ENCODE measurements at places on chromosomes 7 and 10.
A peak's percentile ranks its signal among the peaks of the same experiment; 100 is the strongest.

DNA sequence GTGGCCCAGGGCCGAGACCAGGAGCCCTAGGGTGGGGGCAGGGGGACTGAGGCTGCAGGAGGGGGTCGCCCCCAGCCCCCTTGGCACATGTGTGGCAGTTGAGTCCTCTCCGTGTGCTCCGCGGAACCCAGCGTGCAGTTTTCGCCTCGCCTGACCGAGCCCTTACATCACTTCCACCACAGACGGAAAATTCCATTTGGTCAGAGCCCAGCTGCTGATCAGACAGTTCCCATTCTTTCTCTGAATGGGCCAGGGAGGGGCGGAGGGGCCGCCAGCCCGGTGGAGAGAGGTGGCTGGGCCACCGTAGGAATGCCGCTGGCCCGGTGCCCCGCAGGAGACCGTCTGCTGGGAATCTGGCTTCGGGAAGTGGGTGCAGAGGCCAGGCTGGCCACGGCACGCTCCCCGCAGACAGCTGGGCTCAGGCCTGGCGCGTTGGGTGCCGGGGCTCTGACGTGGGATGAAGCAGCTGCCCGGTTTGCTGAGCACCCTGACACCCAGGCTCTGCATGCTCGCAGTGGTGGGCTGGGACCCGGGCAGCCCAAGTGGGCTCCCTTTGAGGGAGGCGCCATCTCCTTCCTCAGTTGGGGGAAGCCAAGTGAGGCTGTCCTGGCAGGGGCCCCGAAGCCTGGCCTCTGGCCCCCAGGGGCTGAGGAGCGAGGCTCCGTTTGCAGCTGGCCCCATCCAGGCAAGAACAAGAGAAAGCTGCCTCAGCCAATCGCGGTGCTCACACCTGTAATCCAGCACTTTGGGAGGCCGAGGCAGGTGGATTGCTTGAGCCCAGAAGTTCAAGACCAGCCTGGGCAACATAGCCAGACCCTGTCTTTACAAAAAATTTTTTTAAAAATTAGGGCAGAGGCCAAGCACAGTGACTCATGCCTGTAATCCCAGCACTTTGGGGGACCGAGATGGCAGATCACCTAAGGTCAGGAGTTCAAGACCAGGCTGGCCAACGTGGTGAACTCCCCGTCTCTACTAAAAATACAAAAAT, 9.9 kb downstream of the TTYH3 start:
- no peak for DNase-seq

- no peak for DNase-seq
Measured at GRCh38 chr10:31515819-31516402, 196.9 kb downstream of the ZEB1 start.

DNA sequence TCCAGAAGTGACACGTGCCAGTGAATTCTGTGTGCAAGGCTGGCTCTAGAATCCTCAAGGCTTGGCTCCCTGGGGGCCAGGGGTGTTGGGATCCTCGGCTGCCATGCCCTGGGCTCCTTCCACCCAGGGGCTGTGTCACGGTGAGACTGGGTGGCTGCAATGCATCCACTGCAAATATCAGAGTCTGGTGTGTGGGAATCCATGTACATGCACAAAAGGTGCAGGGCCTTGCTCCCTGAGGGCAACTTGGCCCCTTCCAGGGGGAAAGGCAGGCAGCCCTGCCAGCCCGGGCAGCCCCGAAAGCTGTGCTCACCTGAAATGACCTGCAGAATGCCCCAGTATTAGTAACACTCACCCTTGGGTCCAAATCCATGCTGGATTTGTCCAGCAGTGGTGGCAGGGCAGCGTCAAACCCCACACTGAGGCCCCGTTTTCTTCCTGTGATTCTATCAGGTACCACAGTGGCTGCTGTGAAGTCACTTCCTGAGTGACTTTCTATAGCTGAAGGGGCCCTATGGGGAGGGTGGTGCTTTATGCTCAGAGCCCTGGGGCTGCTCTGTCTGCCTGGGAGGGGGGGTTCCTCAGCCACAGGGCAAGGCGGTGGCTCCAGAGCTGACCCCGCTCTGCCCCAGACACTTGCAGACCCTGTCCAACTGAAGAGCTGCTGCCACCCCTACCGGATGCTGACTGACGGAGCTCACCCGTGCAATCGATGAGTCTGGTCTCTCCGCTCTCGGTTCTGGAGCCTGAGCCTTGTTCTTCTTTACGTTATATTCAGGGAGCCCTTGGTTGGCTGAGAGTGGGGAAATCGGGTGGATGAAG, 317.7 kb downstream of the GLRX3 start:
- DNase-seq: no peak

- DNase-seq: no peak
Measured at GRCh38 chr7:18308938-18309337, 186.6 kb upstream of the HDAC9 start.

DNA sequence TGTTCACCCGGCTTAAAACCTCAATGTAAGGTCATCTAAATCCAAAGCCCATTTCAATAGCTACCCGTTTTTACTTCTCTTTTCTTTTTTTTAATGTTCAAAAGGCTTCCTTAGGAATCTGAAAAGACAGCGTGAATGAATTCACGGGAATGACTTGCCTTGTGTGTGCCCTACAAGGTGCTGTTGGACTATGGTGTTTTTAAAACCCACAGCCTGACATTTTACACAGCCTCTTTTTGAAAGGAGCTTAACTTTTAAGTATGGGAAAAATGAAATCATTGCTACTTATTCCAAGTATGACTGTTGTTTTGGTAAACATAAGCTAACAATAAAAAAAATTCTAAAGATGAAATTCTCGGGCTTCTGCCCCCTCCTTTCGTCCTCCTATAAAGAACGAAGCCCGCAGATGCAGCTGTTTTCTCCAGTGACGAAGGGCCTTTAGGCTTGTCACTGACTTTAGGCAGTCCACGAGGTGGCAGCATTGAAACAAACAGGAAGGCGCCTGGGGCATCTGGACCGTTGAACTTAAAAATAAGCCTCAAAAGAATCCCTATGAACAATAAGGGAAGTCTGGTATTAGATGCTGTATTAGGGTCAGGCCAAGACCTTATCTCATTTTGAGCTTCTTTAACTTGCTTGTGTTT, 141.3 kb downstream of the NRP1 start:
- DNase-seq: peak; percentile 56

GRCh38 chr7:155003376-155004214, 671 bp upstream of the PAXIP1 start:
- DNase-seq: peak; percentile 75

- no peak for DNase-seq
Measured at GRCh38 chr10:116615199-116615776, 5.5 kb upstream of the PNLIPRP2 start.

- DNase-seq: no peak
Measured at GRCh38 chr7:29609162-29610037, 45.8 kb downstream of the PRR15 start.

DNA sequence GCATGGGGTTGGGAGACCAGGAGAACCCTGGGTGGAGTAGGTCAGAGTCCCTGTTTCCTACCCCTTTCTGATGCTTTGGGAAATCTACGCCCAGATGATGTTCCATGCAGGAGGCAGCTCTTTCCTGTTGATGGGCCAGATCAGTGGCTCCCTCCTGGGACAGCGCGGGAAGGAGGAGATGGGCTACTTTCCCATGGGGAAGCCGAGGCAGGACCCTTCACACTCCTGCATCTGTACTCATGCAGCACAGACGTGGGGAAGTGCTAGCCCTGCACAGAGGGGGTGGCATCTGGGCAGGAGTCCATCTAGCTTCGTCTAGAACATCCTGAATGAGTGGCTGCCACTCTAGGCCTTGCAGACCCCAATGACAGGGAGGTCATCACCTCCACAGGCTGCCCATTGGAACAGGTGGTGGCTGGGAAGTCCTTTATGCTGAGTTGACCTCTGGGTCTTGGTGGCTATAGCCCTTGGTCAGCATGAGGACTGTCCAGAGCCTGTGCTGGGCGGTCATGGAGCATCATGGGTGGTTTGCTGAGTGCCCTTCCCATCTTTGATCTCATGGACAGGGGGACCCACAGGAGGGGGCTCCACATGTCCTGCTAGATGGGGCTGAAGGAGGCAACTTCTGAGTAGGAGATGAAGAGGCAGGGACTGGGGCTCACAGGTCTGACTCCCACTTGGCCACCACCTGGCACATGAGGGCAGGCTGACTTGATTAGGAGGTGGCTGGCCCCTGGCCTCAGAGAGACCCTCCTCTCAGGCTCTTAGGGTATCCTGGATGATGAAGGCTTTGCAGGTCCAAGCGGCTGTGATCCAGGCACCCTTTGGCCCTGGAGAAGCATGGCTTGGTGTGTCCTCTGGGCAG, 24.6 kb downstream of the RAMP3 start:
- no peak for DNase-seq

GRCh38 chr10:60828489-60828852, 50.2 kb downstream of the CDK1 start:
- DNase-seq: no peak

DNA sequence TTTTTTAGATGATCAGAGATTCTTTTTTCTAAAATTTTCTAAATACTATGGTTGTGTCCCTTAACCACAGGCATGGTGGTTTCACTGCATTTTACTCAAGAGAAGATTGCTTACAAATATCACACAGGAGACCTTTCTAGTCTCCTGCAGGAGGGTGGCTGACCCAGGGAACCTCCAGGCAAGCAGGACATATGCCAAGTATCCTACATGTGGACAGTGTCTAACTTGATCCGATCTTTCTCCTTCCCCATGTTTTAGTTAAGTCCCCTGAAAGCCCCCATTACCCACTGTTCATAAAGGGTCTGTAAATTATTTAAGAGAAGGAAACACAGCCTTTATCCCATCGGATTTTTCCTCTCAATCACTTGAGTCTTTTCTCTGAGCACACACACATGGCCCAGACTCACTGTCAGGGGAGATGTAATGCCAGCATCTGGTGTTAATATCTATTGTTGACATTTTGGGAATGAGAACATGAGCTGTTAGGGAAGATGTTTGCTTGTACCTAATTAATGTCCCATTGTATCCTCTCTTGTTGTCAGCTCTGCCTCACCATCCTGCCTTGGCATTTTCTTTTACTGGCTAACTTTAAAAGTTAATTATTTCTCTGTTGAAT, 755.2 kb downstream of the AUTS2 start:
- DNase-seq: no peak

DNA sequence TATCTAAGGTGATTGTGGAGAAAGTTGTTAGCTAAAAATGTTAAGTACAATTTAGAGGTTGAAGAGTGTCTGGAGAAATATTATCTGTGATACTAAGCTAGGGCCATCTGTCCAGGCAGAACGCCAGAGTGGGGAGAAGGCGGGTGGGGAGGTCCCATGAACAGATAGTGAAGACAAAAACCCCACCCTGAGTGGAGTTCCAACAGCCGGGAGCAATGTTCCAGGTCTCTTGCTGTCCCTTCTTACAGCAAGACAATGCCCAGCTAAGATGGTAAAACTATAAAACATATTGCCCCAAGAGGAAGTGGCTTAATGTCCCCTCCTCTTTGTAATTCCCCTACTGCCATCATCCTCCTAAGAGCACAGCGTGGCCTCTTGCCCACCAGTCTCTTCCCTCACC, 10.4 kb upstream of the IL15RA start:
- DNase-seq: no peak

DNA sequence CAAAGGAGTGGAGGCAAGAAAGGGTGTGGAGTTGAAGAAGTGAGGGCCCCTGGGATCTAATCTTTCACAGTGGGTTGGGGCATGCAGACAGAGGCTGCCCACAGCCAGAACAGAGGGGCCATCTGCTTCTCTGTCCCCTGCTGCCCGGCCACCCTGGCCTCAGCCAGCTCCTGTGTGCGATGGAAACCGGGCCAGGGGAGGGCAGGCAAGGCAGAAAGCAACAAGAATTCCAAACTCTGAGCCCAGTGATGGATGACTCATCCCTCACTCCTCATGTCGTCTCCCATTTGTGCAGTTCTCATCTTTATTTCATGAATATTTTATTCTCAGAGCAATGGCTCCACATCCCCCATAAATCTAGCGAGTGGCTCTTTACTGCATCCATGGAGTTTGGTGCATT, 757.1 kb downstream of the GRID1 start:
- no peak for DNase-seq

- no peak for DNase-seq
Measured at GRCh38 chr7:37433166-37433565, 15.5 kb downstream of the ELMO1 start.

DNA sequence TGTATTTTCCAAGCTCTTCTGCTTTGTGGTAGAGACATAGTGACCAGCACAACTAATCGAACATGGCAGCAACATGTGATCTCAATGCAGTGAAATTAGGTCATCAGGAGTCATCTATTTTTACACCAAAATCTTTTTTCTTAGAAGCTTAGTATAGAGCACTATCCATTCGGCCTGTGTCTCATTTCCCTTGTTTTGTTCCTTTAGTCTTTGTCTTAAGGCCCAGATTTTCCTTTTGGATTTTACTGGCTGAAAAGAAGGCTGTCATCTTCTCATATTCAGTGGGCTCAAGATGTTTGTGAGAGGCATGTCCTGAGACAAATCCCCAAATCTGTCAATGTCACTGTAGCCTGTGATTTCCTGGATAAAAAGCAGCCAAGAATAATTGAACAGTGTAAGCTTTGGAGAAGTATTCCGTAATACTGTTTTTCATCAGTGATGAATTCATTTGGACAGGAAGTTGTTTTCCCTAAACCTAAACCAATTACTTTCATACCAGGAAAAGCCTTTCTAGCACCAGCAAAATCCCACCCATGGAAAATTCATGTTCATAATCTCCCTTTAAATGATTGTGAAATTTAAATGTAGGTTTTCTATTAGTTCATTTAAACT, 55.2 kb downstream of the MAGI2 start:
- no peak for DNase-seq

- no peak for DNase-seq
Measured at GRCh38 chr10:3635697-3636096, 149.3 kb downstream of the KLF6 start.

DNA sequence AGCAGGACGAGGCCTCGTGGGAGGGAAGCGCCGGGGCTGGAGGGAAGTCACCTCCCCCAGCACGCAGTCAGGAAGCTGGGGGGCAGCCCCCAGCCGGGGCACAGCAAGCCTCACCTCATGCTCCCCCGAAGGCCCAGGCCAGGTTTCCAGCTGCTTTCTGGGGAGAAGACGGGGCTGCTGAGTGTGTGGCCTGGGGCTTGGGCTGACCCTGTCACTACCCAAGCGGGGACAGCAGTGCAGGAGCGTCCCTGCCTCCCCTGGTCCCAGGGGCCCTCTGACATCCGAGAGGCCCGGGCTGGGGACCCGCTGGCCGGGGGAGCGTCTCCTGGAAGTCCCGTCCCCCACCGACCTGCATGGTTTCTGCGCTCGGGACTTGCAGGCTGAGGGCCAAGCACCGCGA, 19.7 kb upstream of the NKX6-2 start:
- DNase-seq: no peak

GRCh38 chr10:71719042-71719441, 536 bp downstream of the C10orf105 start:
- DNase-seq: no peak

DNA sequence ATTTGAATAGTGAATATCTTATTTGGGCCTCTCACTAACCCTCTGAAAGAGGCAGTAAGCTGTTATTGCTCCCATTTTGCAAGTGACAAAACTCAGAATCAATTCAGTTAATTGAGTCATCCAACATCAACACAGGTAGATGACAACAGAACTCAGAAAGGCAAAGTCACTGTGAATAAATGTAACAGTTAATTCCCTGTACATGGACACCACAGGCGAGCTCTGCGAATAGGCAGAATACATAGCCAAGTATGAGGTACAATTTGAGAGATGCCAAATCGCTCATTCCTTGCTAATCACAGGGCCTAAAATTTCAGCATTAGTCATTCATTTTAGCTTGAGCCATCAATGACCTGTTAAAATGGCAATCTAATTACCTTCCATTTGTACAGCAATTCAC, 52.6 kb upstream of the HECTD2 start:
- DNase-seq: no peak
